ENCODE measurements at places on chromosomes 2 and 18.
A peak's percentile ranks its signal among the peaks of the same experiment; 100 is the strongest.

GRCh38 chr2:100192300-100192699 is 49.9 kb upstream of the AFF3 start:
- DNase-seq: no peak

DNA sequence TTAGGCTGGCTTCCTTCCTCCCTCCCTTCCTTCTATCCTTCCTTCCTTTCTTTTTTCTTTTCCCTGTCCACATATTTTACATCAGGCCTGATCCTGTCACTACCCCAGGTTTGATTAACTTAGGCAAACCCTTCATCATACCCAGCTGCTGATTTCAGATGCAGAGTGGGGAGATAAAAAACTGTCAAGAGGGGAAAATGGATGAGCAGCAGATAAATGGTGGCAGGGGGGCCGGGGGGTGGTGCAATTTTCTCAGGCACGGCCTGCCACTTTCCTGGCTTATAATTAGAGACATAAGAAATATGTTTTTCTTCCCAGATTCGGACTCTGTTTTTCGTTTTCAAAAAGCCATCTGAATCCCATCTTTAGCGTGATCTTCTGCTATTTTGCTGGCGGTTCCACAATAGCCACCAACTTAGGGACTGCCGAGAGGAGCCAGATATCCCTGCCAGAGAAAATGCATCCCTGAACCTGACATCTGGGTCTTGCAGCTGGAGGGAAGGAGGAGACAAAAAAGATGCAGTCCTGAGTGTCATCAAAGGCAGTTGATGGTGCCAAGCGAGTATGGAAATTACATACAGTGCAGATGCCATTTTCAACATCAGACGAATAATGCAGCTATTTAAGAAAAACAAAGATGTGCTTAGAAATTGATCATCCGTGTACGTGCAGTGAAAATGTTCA is 49.9 kb downstream of the CXCR4 start:
- no peak for DNase-seq

DNA sequence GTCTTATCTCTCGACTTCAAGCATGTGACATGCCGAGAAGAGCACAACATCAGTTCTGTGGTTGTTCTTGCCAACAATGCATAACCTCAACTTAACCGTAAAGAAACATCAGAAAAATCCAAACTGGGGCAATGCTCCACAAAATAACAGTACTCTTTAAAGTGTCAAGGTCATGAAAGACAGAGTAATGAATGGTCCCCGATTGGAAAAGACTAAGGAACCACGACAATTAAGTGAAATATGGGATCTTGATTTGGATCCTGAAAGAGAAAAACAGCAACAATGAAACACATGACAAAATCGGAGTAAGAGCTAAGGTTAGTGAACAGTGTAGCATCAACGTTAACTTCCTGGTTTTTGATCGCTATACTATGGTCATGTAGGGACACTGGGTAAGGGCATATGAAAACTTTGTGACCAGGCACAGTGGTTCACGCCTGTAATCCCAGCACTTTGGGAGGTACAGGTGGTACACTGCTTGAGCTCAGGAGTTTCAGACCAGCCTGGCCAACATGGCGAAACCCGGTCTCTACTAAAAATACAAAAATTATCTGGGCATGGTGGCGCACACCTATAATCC is 55.2 kb downstream of the UNC50 start:
- no peak for DNase-seq

GRCh38 chr2:157727693-157728092 is 99.0 kb upstream of the ACVR1C start:
- DNase-seq: no peak

DNA sequence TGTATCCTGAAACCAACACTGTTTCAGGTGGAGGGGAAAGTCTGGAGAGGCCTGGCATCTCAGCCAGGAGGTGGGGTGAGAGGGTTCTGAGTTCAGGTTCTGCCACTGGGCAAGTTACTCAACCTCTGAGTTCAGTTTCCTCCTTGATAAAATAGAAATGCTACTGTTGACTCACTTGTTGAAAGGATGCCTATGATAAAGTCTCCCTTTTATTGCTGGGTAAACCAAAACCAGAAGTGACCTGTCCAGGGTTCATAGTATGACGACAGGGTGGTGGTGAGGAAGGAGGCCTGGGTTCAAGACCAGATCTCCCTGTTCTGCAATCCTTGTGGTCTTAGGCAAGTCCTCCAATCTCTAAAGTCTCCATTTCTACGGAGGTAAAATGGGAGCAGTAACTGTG is 232.7 kb downstream of the PRKCE start:
- no peak for DNase-seq

DNA sequence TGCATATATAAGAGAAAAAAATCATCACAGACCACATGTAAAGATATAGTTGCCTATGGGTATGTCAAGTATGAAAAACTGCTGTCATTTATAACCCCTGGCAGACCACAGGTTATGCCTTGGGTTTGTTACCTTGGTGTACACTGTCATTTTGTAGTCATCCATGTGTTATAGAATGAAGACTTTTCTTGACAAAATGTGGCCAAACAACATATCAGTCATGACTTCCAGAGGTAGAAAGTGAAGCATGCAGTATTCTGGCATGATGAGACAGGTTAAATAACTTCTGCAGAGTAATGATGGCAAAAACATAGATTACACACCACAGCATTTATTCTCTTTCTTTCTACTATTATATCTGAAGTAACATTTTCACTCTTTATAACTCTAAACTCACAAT is 74.9 kb upstream of the NEUROD1 start:
- no peak for DNase-seq

- DNase-seq: no peak
These were observed 350.9 kb upstream of the CDH20 start for GRCh38 chr18:60982329-60982695.

- DNase-seq: no peak
These were observed 748.7 kb upstream of the CHAC2 start for GRCh38 chr2:53018825-53019425.

DNA sequence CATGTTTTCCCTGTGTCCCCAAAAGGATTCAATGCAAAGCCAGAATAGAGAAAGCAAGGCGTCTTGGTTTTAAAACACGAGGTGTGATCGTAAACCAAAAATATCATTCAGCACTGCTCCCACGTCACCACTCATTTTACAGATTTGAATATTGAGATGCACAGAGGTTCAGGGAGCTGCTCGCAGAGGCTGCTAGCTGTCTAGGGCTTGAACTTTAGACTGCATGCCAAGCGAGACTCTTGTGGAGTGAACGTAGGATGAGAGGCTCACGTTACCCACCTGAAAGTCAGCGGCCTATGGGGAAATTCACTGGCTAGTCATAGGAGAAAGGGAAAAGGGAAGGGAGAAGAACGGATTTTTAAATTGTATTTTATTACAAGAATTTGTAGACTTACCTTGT is 130.1 kb downstream of the MBP start:
- no peak for DNase-seq

DNA sequence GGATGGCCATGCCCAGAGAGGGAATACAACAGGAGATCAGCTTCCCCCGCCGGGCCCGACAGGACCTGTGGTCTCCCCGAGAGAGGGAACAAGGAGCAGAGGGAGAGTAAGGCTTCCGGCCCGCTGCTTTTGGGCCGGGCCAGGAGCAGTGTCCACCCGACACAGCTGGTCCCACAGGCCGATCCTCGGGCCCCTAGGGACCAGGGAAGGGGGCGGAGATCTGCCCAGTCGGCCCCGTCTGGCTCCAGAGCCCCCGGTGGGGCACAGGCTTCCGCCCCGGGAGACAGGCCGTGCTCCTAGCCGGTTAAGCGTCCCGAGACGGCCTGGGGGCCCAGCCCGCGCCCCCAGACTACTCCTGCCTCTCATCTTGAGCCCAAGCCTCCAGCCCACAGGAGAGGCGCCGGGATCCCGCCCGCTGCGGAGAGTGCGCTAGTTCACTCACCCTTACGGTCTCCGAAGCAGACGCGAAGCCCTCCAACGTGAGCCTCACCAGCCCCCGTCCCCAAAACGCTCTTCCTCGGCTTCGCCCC is at the start of gene MCFD2:
Gene MCFD2, minus strand, starts transcription at position 526 of the 530 bp plus-strand sequence. CDS start 6,635 bp downstream, outside the sequence.
- DNase-seq: no peak

GRCh38 chr2:197952540-197953202 is 148.3 kb downstream of the PLCL1 start:
- DNase-seq: peak; percentile 69

GRCh38 chr18:379681-380330 is 112.0 kb upstream of the THOC1 start:
- no peak for DNase-seq

GRCh38 chr2:217513258-217513657 is 489.5 kb downstream of the TNS1 start:
- no peak for DNase-seq

DNA sequence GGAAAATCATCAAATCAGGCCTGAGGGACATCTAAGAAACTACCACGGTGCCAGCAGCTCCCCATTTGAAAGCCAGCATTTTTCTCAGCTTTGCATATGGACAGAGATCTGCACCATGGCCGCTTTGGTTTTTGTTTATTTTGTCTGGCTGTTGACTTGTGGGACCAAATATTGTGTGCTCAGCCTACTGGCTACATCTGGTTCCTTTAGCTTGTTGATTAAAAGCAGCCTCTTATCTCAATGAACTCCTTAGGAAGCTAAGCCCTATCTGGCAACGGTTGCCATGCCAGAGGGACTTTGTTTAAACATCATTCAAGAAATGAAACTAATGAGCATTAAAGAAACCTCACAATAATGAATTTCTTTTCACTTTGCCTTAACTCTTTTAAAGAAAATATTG is 32.4 kb upstream of the CCDC150 start:
- DNase-seq: no peak

DNA sequence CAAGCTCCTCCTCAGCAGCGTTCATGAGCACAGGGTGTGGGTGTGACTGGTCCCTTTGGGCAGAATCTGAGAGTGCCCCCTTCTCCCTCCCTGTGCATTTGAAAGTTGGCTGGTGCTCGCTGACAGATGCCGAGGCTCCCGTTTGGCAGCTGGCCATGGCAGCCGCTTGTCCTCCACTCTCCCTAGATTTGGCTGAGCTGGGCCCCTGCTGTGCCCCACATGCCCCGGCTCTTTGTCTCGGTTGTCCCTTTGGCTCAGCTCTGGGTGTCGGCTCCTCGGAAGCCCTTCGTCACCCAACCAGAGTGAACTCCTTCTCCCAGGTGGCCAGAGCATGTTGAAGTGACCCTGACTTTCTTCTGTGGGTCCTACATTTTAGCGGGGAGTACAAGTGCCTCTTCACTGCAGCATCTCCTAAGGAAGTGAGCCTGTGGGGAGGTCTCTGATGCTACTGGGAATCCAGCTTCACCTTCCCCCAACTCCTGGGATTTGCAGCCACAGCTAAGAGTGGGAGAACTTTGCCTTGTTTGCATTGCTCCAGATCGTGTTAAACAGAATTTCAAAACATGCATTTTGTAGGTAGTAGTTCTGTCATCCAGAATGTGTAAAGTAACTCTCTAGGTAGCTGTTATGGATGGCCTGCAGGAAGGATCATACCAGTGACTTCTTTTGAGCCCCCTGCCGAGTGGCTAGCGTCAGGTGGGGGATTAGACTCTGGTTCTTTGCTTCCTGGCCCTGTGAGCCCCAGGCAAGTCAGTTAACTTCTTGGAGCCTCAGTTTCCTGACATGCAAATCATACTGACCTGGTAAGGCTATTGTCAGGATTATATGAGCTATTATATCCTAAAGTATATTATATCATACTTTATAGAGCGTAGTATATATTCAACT is 24.2 kb downstream of the HPCAL1 start:
- no peak for DNase-seq

DNA sequence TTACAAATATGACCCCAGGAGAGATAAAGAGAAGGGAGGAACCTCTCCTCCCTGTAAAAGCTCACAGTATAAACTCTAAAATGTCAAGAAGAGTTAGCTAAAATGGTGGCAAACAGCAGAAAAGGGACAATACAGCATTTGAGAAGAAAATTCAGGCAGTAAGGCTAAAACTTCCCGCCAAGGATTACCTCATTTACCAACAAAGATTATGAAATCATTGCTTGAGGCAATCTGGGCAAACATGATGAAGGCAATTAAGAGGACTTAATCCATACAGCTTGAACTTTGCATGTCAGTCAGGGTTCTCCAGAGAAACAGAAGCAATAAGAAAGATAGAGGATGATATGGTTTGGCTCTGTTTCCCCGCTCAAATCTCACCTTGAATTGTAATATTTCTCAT is 81.4 kb downstream of the CMPK2 start:
- no peak for DNase-seq

- DNase-seq: peak; percentile 56
These were observed 1.2 kb downstream of the ZFP36L2 start for GRCh38 chr2:43225093-43225787.

DNA sequence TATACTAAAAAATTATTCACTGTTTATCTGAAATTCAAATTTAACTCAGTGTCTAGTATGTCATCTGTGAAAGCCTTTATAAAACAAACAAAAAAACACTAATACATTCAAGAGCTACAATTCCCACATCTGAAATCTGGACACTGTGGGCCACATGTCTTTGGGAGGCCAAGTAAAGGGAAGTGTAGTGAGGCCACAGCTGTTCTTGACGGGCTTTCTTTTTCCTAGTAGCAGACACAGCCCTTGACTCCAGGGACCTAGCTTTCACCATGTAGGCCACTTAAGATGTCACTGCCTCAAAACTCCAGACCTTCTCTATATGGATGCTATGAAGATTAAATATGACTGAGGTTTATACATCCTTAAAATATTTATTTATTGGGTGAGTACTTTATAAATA is 91.1 kb downstream of the RBMS1 start:
- DNase-seq: no peak

GRCh38 chr18:7940971-7941370 is 373.9 kb downstream of the PTPRM start:
- no peak for DNase-seq

DNA sequence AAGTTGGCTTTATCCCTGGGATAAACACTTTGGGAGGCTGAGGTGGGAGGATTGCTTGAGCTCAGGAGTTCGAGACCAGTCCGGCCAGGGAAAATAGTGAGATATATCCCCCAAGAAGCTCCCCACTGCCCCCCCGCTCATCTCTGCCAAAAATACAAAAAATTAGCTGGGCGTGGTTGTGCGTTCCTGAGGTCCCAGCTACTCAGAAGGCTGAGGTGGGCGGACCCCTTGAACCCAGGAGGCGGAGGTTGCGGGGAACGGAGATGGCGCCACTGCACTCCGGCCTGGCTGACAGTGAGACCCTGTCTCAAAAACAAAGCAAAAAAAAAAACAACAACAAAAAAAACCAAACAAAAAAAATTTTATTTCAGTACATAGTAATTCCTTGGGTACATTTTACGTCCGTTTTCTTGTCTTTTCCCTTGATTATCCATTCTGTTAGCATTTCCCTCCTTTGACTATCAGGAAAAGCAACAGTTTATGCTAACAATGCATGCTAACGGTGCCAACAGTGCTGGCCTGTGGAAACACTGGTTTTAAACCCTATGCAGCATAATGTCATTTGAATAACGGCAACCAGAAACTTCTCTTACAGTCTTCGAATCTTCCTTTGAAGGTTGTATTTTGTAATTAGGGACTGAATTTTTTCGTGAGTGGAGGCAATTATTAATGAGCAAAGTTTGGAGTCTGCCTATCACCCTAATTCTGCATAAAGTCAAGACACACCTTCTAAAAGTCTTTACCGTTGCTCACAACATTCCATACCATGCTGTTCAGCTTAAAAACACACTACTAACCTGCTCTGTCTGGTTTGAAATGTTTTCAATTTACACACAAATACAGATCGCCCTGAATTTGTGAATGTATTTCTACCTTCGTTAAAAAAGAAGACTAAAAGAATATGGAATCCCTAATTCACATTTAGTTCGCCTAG is 721 bp upstream of the MIB1 start:
- DNase-seq: no peak

- no peak for DNase-seq
These were observed 324.1 kb upstream of the THUMPD2 start for GRCh38 chr2:40103163-40103562.
